ENCODE measurements at places on chromosomes 1 and 21.

DNA sequence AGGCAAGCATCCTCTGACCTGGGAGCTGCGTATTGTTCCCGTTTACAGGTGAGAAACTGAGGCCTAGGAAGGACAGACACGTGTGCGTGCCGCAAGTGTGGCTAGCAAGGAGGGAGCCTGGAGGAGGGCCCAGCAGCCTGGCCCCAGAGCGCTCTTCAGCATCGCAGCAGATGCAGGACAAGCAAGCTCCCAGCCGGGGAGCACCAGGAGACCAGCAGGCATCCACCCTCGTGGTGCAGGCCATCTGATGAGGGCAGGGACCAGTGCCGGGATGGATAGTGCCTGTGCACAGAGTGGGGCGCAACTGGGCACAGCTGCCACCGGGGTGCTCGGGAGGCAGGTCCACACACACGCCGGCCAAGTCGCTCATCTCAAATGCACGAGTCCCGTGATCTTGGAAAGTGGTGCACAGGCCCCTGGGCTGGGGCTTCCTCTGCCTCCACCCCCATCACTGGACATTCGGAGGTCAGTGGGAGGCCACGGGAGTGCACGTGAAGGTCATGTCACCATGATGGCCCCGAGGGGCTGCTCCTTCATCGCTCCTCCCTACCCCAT is 55.1 kb downstream of the COL18A1 start:
- no peak for DNase-seq

DNA sequence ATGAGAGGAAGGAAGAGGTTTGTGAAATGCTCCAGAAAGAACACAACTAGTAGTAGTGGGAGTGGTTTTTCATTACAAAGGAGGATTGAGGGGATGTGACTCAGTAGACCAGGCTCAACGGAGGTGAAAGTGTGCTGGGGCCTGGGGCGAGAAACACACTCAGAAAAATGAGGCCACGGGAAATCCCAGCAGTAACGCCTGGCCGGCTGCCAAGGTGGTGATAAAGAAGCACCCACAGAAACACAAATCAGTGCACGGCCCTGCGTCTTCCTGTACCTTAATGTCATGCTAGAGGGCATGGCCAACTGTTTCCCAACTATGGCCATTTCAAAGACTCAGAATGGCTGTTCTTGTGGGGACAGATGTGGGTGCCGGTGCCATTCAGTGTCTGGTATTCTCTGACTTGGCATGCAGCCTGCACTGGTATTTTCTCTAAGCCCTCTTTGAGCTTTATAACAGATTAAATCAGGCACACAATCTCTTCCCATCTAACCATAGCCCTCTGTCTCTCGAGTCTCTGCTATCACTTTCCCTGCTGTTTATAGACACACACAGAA is 38.2 kb downstream of the URB2 start:
- no peak for DNase-seq

DNA sequence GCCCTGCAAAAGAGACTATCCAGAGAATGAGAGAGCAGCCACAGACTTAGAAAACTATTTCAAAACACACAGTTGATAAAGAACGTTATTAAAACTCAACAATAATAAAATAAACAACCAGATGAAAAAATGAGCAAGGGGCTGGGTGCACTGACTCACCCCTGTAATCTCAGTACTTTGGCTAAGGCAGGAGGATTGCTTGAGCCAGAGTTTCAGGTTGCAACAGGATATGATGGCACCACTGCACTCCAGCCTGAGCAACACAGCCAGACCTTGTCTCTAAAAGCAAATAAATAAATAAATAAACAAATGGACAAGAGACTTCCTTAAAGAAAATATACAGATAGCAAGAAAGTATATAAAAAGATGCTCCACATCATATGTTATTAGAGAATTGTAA is 144.6 kb downstream of the LRRIQ3 start:
- DNase-seq = no peak

DNA sequence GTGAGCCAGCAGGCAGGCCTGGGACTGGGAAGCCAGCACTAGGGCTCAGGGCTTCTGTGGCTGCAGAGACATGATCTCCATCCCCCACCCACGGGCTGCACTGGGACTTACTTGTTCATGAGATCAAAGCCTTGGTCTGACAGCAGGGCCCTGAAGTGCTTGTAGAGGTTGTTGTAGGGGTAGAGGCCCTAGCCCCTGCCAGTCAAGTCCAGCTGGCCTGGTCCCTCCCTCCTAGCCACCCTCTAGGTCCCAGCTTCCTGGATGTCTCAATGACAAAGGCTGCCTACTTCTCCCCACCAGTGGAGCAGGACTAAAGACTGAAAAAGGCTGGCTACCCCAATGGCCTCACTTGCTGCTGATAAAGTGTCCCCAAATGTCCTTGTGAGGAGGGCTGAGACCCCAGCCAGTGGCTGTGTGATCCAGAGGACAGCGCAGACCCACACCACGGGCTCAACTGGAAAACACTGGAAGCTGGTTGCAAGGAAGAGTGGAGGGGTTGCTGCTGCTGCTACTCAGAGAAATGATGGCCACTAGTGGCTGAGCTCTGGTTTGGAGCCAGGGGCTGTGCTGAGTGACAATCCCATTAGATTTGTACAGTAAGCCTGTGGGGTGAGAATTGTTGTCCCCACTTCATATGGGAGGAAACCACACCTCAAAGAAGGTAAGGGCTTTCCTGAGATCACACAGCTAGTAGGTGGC is 1.4 kb downstream of the HTR1D start:
- no peak for DNase-seq

DNA sequence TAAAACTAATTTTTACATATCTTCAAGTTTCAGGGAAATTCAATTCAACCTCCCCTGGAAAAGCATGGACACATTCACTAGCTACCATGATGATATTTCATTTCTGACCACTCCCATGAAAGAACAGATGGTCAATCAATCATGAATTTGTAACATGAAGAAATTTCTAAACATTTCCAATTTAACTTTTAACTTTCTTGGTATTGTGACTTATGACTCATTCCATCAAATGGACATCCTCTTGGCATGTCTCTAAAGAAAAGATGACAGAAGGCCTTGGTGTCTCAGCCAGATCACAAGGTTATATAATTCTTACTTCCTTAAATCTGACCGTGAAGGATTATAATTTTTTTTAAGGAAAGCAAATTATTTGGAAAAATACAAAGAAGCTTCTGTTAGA is 10.5 kb upstream of the MCOLN3 start:
- no peak for DNase-seq

DNA sequence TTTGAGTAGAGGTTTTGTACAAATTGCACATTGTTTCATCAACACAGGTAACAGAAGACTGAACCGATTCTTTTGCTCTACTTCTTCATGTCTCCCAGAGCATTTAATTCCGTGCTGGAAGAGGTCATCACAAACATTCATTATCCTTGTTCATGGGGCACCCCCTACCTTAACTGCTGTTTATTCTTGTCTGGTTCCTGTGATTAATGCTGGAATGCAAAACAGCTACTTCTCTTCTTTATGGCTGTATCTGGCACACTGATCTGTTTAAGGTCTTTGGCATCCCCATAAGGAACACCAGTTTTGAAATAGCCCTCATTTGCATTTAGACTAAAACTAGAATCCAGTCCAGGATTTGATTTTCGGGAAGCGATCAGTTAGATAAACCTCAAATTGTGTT is 42.2 kb downstream of the NTNG1 start:
- no peak for DNase-seq

DNA sequence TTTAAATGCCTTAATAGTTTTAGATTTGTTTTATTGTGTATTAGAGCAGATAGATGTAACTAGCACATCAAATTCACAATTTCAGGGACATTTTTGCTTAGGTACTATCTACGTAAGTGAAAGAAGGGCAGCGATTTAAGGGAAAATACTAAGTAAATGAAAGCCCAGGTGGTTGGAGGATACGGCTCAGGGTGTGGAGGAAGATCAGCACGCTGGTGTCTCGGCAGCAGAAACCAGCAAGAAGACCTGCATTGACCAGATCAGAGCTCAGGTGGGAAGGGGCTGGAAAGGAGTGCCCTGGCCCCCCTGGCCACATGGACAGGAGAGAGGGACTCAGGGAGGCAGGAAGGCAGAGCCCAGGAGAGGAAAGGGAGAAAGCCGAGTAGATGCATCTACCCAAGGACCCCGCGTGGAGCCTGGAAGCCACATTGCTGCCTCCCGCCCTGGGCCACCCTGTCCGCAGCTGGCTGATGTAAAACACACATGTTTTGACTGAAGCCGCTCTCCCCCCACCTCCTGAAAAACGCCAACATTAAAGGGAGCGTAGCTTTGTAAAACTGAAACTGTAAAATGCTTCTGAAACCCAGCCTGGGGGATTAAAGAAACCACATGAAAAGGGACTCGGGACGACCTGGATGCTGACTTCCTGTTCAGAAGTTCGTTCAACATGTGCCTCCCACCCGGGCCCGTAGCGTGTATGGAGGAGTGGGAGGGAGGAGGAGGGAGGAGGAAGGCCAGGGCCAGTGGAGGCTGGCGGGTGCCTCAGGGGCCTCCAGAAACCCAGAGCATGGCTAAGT is 72.6 kb upstream of the TARDBP start:
- DNase-seq = no peak

GRCh38 chr1:206041640-206042039 is 11.3 kb upstream of the RHEX start:
- no peak for DNase-seq

GRCh38 chr1:94191216-94191615 is 46.2 kb downstream of the ARHGAP29 start:
- DNase-seq = no peak

- DNase-seq = no peak
Measured at GRCh38 chr1:32759997-32760623, 57.0 kb downstream of the YARS1 start.

GRCh38 chr1:243341074-243341473 is 85.2 kb downstream of the SDCCAG8 start:
- no peak for DNase-seq

GRCh38 chr1:14926229-14926628 is 227.3 kb upstream of the TMEM51 start:
- no peak for DNase-seq

GRCh38 chr21:21460979-21461378 is 462.8 kb downstream of the NCAM2 start:
- DNase-seq = no peak

DNA sequence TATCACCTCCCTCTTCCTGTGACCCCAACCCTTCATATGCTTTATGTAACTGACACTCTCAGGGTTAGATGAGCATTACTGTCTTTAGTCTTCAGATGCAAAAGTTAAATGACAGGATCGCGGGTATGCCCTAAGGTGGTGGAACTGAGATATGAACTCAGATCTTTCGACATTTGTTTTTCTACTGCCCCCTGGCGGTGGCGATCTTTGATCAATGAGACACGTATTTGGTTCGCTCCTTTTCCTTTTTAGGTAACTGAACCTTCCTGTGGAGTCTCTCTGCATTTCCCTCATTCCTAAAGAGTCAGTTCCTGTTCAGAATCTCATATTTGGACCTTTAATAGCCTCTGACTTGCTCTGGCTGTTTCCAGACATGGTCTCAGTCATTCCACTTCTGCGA is 47.8 kb upstream of the ZP4 start:
- DNase-seq = no peak

DNA sequence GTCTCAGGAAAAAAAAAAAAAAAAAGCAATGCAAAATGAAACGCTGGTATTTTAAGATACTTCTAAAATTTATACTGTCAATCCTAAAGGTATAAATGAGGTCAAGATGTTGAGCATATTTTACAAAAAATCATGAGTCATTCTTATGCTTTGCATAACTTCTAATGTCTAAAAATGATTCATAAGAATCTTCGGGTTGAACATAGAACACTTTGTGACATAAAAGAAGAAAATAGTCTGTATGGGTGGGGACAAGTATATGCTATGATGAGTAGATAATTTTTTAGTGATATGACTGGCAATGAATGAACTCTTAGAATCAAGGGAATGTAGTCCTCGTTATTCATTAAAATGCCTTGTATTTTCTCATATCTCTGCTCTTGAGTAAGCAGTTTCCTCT is 416.9 kb upstream of the USP24 start:
- no peak for DNase-seq

GRCh38 chr1:165052936-165053335 is 303.6 kb downstream of the LMX1A start:
- DNase-seq = no peak

DNA sequence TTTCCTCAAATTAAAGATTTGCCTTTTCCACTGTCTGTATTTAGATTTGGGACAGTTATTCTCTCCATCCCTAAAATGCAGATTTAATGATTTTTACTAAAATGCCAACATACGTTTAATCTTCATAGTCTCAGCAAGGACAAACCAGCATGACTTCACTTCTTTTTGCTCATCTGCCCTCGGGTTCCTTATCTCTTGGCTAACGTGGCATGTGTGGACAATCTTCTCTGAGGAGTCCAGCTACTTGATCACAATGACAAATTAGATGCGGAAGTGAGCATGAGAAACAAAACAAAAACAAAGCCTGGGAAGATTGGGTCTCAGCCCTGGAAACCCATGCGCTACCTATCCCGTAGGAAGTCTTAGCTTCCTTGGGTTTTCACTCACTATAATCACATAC is 1.0 kb downstream of the MRAP start:
- no peak for DNase-seq

- no peak for DNase-seq
Measured at GRCh38 chr1:226872437-226872836, 2.0 kb downstream of the PSEN2 start.

DNA sequence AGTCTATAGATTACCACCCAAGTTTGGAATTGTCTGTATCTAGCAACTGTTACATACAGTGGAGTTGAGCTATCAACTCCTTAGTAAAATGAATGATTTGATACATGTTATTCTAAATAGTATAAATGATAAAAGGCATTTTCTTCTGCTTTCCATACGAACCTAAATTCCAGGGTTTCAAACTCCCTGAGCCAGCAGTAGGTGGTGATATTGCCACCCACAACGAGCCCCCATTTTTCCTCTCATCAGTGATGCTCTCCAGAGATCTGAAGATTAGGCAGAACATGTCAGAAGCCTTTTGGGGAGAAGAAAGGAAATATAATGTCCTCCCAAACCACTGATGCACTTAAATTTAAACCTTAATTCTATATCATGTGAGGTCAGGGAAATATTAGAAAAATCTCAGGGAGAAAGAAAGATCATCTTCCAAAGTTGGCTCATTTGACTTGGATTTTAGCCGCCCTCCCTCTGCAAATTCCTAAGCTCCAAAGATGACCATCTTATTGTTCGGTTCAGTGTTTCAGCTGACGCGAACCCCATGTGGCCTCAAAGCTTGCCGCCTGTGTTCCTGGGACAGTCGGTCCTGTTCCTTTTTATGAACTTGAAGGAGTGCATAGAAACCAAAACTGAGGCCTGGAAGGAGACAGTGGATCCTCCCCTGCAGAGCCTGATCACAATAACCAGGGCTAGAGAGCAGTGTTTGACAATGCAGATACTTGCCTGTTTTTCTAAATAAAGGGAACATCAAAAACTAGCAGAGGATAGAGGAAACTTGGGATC is 2.3 kb downstream of the EVA1C start:
- no peak for DNase-seq
